Activated naive CD8-positive, alpha-beta T cell treated with anti-CD3 and anti-CD28 coated beads for 36 hours (primary cell): ENCODE measurements at places on chromosomes 12 and 14. TPM values are rescaled to one million over a fixed set of nuclear protein-coding genes. Genes with fewer than 3 reads are reported as not detected.
A peak's percentile ranks its signal among the peaks of the same experiment; 100 is the strongest.

DNA sequence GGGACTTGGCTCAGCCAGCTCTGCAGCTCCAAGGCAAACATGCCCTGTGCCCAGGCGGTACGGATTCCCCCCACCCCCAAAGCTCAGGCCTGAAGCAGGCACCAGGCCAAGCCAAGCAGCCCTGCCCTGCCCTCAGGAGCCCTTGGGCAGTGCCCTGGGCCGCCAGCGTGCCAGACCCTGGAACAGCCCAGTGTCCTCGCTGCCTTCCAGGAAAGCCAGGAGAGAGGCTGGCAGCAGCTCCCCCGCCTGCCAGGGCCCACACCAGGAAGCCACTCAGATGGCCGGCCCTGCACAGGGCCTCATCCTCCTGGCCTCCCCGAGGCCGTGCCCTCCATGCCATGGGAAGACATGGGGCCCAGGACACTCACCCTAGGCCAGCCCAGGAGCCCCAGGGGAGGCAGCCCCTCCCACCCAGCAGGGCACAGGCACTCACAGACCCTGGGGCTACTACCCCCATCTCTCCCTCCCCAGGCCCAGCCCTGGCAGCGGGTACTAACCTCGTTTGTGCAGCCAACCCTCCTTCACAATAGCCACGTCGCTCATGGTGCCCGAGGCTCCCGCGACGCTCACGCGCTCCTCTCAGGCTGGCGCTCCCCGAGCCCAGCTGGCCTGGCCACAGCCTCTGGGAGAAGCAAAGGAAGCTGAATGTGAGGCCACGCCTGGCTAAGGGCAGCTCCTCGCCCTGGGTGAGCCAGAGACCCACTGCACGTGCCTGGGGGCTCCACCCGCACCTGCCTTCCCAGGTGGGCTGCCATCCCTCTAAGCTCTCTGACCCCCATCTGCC is 3.3 kb downstream of the AKT1 start:
- H3K36me3 ChIP-seq, result no peaks in the 10 kb centered on the region
- H3K27ac ChIP-seq, result no peak overlapping the region
- no peak for DNase-seq
- H3K4me1 ChIP-seq, result peaks cover 31% of the 10 kb centered on the region

DNA sequence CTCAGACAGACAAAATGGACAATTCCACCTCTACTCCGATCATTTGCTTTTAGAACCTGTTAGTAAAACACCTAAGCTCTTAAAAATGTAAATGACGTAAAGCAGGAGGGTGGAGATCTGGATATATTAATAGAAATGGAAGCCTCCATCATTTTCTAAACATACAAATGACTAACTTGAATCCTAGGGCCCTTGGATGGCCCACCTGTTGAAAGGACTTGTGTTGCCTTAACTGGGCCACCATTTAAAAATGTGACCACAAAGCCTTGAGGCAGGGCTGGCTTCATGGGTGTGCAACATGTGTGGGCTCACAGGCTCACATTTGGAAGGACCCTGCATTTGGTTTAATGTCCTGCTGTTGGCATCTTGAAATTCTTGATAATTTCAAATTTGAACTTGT is 131.5 kb upstream of the PRMT8 start:
- no peak overlapping the region for H3K27ac ChIP-seq
- H3K36me3 ChIP-seq, result no peaks in the 10 kb centered on the region
- no peaks in the 10 kb centered on the region for H3K4me1 ChIP-seq
- no peak for DNase-seq
- H3K27me3 ChIP-seq, result peaks cover 13% of the 10 kb centered on the region

- H3K4me1 ChIP-seq, result peaks cover 40% of the 10 kb centered on the region
- H3K36me3 ChIP-seq, result peaks cover 4% of the 10 kb centered on the region
- DNase-seq, result peak; percentile 72
- H3K4me3 ChIP-seq, result peak overlapping the region; percentile 12
- H3K27me3 ChIP-seq, result peaks cover 4% of the 10 kb centered on the region
These were observed 117.8 kb downstream of the PHLDA1 start for GRCh38 chr12:75913502-75914351.

- no peak for DNase-seq
- no peaks in the 10 kb centered on the region for H3K4me1 ChIP-seq
- H3K4me3 ChIP-seq, result no peak overlapping the region
- peaks cover 24% of the 10 kb centered on the region for H3K27me3 ChIP-seq
- H3K27ac ChIP-seq, result no peak overlapping the region
These were observed 1.9 kb upstream of the MYBPC1 start for GRCh38 chr12:101592921-101593320.

DNA sequence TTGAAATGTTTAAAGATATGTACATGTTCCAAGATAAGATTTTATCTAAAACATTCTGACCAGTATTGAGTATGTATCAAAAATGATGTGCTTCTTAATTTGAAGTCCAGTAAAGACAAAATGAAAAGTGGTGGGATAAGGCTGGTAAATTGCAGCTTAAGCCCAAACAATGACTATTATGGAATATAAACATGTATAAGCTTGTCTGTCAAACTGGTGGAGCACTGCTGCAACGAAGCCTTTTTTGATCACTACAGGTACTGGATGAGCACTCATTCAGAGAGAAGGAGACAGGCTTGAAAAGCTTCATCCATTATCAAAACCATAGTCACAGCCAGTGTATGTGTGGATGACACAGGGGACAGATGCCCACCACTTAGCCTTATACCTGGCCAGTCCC is 138.4 kb downstream of the ATP23 start:
- H3K27me3 ChIP-seq, result peaks cover 8% of the 10 kb centered on the region
- H3K4me3 ChIP-seq, result no peak overlapping the region
- H3K4me1 ChIP-seq, result no peaks in the 10 kb centered on the region
- H3K27ac ChIP-seq, result no peak overlapping the region
- H3K36me3 ChIP-seq, result no peaks in the 10 kb centered on the region

GRCh38 chr12:93229494-93230325 is 148.0 kb upstream of the NUDT4 start:
- no peaks in the 10 kb centered on the region for H3K36me3 ChIP-seq
- H3K4me1 ChIP-seq, result peaks cover 3% of the 10 kb centered on the region
- no peaks in the 10 kb centered on the region for H3K27me3 ChIP-seq
- no peak overlapping the region for H3K27ac ChIP-seq
- no peak overlapping the region for H3K4me3 ChIP-seq
- DNase-seq, result no peak

DNA sequence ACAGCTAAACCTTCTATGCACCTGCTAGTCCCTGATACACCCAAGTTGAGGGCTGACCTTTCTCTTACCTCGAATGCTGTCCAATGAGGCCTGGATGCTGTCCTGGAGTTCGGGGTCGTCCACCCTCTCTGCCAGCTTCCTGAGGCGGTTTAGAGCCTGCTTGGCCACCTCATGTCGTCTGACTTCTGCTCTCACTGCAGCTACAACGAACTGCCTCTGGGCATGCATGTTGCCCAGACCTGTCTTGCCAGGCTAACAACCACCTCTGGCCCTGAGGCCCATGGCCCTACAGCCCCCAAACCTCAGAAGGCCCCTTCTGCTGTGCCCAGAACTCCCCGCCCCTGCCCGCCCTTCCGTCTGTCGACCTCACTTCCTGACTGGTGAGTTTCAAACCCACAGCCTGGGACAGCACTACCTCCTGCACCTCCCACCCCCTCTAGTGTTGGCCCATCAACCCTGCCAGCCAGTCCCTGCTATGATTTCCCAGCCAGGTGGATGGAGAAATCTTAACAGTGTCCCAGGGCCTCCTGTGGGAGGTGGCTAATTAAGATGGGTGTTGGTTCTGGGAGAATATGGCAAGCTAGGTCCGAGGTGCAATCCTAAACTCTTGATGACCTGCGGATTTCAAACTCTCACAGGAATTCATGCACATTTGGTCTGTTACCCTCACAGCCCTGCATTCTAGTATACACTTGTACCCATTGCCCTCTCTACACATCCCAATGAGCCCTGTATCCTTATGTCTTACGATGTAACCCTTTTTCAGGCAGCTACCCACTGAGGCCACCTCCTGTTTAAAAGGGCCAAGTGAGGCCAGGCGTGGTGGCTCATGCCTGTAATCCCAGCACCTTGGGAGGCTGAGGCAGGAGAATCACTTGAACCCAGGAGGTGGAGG is 2.7 kb upstream of the TSPAN31 start:
- H3K27ac ChIP-seq, result peak overlapping the region; percentile 87
- DNase-seq, result peak; percentile 77
- H3K27me3 ChIP-seq, result no peaks in the 10 kb centered on the region
- H3K4me3 ChIP-seq, result peak overlapping the region; percentile 94

DNA sequence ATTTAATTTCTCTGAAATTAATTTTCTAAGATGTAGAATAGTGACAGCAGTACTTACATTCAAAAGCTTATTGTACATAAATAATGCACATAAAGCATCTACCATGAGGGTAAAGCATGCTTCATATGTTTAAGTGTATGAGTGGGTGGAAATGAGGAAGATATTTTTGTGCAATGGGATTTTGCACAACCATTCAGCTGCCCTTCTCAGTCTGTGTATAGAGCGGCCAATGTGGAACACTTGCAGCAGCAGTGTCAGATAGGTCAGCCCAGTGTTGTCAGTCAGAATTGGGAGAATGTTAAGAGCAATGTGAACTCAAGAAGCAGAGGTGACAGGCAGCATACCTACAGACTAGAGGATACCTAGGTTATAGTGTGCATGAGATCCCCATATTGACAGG is 72.5 kb upstream of the ATP2B1 start:
- peaks cover 3% of the 10 kb centered on the region for H3K4me1 ChIP-seq
- no peak overlapping the region for H3K27ac ChIP-seq
- H3K4me3 ChIP-seq, result no peak overlapping the region
- H3K36me3 ChIP-seq, result peaks cover 8% of the 10 kb centered on the region
- DNase-seq, result no peak

GRCh38 chr14:102503641-102504327 is 5.8 kb downstream of the ANKRD9 start:
- no peak for DNase-seq

GRCh38 chr12:124208489-124208888 is 86.4 kb upstream of the RFLNA start:
- H3K27me3 ChIP-seq, result no peaks in the 10 kb centered on the region
- no peaks in the 10 kb centered on the region for H3K4me1 ChIP-seq
- no peak for DNase-seq
- H3K36me3 ChIP-seq, result peaks cover 2% of the 10 kb centered on the region

DNA sequence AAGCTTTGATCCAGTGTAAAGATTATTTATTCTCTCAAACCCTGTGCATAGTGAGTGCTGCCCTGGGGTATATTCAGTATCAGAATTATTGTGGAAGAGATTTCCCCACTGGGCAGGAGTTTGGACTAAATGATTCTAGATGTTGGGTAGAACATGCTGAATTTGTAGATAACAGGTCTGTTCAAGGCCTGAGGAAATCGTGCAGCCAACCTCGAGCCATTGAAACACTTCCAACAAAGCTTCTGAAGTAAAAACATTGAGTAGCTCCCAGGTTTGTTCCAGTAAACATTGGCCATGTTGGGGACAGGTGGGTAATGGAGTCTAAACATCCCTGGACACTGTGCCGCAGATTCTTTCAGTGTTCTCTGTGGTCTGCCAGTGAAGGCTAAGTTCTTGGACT is 87.5 kb downstream of the LLPH start:
- peaks cover 23% of the 10 kb centered on the region for H3K27me3 ChIP-seq
- H3K36me3 ChIP-seq, result no peaks in the 10 kb centered on the region
- no peak for DNase-seq
- no peak overlapping the region for H3K4me3 ChIP-seq
- peaks cover 10% of the 10 kb centered on the region for H3K4me1 ChIP-seq
- H3K27ac ChIP-seq, result no peak overlapping the region

DNA sequence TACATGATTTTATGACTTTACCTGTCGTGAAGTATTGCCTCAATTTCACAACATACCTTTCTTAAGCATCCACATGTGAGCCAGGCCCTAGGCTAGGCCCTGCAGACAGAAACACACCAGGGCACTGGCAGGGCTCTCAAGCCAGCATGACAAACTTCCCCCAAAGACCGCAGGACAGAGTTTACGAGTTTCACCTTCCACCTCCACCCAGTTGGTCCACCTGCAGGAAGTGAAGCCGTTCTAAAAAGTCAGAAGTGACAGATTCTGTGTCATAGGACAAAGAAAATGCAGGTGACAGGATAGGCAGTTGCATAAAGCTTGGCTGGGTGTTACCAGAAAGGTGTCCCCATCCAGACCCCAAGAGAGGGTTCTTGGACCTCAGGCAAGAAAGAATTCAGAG is 382.3 kb downstream of the PCNX1 start:
- peaks cover 14% of the 10 kb centered on the region for H3K4me1 ChIP-seq
- H3K27ac ChIP-seq, result peak overlapping the region; percentile 45
- H3K27me3 ChIP-seq, result no peaks in the 10 kb centered on the region
- H3K4me3 ChIP-seq, result peak overlapping the region; percentile 25
- no peaks in the 10 kb centered on the region for H3K36me3 ChIP-seq
- DNase-seq, result no peak

DNA sequence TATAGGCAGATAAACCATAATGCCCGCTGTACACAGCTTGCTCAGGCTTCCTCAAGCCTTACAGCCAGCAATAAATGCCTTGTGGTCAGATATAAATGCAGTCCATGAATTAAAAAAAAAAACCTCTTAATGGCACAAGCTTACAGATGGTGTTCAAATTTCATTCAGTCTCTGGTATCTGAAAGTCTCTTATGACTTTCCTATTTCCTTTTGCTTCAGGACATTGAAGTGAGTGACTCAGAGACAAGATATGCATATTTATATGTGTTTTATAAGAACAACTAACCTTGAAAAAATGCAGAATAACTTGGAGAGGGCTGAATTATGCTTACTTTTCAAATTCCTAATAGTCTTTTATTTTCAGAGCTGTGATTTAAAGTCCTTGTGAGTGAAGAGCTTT is 426.9 kb upstream of the MIS18BP1 start:
- no peak for DNase-seq
- no peaks in the 10 kb centered on the region for H3K36me3 ChIP-seq
- H3K4me3 ChIP-seq, result no peak overlapping the region
- H3K27ac ChIP-seq, result no peak overlapping the region

DNA sequence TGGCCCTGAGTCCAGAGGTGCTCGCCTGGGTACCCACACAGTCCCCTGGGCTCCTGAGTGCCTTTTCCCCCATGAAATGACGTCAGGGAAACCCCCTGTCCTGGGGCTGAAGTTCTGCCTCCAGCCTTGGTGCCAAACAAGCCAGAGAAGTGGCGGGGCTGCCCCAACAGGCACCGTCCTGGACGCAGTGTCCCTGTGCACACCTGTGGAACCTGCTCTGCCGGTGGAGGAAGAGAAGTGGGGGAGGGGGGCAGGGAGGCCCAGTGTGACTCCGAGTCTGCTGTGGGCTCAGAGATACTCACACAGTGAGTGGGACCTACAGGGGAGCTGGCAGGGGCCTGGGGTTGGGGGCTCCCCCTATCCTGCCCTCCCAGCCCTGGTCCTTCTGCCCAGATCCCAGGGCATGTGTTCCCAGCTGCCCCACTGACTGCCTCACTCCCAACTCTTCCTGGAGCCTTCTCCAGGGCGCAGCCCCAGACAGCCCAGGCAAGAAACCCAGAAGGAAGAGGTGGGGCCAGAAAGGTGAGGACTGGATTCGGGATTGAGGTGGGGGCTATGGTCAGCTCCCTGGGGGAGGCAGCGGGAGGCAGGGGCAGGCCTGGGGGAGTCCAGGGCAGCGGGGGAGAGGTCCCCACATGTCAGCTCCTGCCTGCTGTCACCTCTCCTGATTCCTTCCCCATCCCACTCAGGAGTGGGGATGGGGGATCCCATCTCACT is 24.7 kb downstream of the CCDC85C start:
- no peak overlapping the region for H3K4me3 ChIP-seq
- no peaks in the 10 kb centered on the region for H3K36me3 ChIP-seq
- no peak for DNase-seq
- no peaks in the 10 kb centered on the region for H3K27me3 ChIP-seq

Gene TAS2R8
- total RNA-seq, result not detected

Gene RIPK3
- total RNA-seq, result 6.3 TPM

Gene TEAD4
- total RNA-seq, result 3.7 TPM

Gene APAF1
- total RNA-seq, result 10.6 TPM

Gene GARIN6
- not detected for total RNA-seq

Gene CAPZA3
- not detected for total RNA-seq

Gene SLC39A9
- 48.2 TPM for total RNA-seq

Gene MAP1LC3B2
- 1.7 TPM for total RNA-seq

Gene ATP2A2
- 151 TPM for total RNA-seq
